Astrocyte (in vitro differentiated cells and primary cell): ENCODE measurements at places on chromosomes 2 and 18. TPM values are rescaled to one million over a fixed set of nuclear protein-coding genes. Genes with fewer than 3 reads are reported as not detected.

GRCh38 chr18:24019641-24020331 lies 5.2 kb downstream of the TTC39C start:
- DNase-seq = peak; percentile 66

DNA sequence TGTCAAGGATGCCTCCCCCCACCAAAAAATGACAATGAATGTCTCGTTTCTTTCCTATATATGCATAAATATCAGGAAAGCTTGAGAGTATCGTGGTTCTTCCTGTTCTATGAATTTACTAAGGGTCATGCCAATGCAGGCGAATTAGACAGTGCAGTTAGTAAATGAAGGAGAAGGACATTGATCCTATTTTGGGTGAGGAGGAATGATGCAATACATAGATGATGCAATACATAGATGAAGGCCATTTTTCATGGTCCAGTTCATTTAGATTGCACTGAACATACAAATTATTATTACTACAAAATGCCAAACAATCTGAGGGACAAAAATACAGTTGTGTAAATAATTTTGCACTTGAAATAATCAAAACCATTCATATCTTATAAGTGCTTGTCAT lies 1265.0 kb downstream of the LRP1B start:
- DNase-seq = no peak

Gene SOX11
- 15.1 and 19.2 TPM in 2 replicates for total RNA-seq

- DNase-seq = no peak
These were observed 46.2 kb downstream of the RND3 start for GRCh38 chr2:150441226-150441625.
